ENCODE measurements at places on chromosomes 3 and 15.

DNA sequence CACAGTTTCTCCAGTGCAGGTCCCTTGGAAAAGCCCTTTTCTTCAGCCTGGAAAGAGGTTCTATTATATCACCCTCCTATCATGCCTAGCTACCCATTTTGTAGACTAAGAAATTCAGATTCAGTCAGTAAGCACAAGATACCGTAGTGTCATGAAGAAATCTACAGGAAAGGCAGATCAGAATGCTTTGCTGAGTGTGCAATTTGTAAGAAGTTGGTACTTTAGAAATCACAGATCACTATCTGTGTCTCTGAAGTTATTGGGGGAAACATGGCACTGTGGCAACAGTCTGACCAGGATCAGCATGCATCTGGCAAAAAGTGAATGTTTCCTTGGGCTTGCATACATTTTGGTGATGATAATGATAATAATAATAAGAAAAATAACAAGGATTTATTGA lies 531.8 kb downstream of the EPHB1 start:
- DNase-seq: no peak

GRCh38 chr3:134749802-134750553 lies 45.1 kb upstream of the EPHB1 start:
- DNase-seq: no peak

DNA sequence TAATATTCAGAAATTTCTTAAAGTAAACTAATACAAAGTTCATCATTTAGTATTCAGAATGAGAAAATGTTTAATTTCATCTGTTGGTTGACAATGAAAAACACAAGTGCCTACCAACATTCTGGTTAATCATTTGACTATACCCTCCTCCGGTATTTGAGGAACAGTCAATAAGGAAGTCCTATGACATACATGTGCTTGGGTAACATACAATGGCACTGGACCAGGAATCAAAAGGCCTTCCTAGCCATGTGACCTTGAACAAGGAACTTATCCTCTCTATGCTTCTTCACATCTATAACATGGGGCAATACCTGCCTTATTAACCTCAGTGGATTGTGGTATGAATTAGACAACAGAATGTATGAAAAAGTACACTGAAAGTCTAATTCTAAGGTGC lies 65.8 kb downstream of the ZNF280D start:
- DNase-seq: no peak

GRCh38 chr3:45105855-45106671 lies 40.1 kb downstream of the CDCP1 start:
- no peak for DNase-seq

GRCh38 chr15:95549168-95549738 lies 781.2 kb upstream of the NR2F2 start:
- no peak for DNase-seq

- DNase-seq: no peak
Observed at GRCh38 chr15:63911160-63911559, 77.4 kb upstream of the HERC1 start.

All from substantia nigra (tissue), 51 donors.